Hematopoietic multipotent progenitor cell (in vitro differentiated cells): ENCODE measurements at places on chromosomes 4 and X. TPM values are rescaled to one million over a fixed set of nuclear protein-coding genes. Genes with fewer than 3 reads are reported as not detected.

- DNase-seq, result no peak
These were observed 44.0 kb downstream of the LRP2BP start for GRCh38 chr4:185351691-185352090.

- no peak for DNase-seq
These were observed 134.6 kb downstream of the ATP10D start for GRCh38 chr4:47619691-47620090.

DNA sequence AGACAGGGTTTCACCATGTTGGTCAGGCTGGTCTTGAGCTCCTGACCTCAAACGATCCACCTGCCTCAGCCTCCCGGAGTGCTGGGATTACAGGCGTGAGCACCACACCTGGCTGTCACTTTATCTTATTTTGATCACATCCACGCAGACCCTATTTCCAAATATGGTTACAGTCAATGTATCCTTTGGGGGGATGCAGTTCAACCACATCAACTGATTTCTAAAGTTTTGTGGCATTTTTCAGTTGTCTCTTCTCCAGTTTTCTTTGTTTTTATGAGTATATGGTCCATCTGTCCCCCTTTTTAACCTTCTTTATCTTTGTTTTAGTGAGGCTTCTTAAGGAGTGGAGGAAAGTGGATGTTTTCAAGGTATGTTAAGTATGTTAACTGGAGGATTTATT, 4.1 kb upstream of the HPF1 start:
- no peak for DNase-seq

The ZXDB gene
- total RNA-seq, result 15.1 TPM

The ELK1 gene
- total RNA-seq, result 25.9 TPM

The COL4A6 gene
- total RNA-seq, result not detected

DNA sequence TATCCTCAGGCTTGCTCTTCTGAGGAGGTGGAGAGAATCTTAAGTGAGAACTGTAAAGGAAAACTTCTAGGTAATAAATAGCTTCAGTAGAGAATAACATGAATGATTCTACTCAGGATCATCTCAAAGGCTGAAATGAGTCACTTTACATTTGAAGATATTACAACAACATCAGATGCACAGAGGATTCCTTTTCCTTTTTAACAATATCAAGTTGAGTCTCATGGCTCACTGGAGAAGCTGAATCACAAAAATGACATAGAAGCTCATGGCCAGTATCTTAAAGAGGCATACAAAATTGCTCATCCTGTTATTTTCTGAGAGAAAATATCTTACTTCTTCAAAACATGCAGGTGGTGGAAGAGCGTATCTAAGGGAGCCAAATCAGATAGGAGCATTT, 72.5 kb upstream of the EMCN start:
- DNase-seq, result no peak

GRCh38 chrX:110430293-110431076, 71.8 kb downstream of the RTL9 start:
- DNase-seq, result no peak

GRCh38 chr4:181676546-181676945, 566.7 kb upstream of the TENM3 start:
- DNase-seq, result no peak

The PPBP gene
- 17.8 TPM for total RNA-seq

DNA sequence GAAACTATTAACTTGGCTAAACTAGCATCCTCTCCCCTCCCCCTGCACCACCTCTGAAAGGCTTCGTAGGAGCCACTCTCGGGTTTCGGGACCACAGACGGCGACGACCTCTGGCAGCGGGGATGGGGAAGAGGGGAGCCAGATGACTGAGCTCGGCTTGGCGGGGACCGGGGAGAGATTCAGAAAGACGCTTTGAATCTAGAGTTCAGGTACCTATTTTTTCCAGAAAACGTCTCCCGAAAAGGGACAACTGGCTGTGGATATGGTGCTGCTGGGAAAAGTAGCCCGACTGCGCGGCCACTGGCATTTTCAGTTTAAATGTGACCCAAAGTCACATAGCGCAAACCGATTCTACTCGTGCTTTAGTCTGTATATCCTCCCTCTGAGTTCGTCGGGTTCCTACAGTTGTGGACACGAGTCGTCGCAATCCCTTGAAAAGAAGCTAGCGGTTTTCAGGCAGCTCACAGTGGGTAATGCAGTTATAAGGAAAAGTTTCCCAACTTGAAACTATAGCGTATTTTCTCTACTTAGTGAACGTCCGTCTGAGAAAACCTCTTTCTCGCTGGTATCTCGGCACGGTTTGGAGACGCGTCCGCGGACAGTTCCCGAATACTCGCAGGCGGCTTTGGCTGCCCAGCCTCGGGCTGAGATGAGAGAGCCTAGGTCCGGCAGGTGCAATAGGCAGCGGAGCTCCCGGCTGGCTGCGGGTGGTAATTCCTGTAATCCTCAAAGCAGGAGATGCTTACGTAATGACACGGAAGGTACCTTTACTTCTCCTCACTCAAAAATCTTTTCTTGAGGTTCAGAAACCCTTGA, 1.3 kb downstream of the PARM1 start:
- DNase-seq, result peak; percentile 34

DNA sequence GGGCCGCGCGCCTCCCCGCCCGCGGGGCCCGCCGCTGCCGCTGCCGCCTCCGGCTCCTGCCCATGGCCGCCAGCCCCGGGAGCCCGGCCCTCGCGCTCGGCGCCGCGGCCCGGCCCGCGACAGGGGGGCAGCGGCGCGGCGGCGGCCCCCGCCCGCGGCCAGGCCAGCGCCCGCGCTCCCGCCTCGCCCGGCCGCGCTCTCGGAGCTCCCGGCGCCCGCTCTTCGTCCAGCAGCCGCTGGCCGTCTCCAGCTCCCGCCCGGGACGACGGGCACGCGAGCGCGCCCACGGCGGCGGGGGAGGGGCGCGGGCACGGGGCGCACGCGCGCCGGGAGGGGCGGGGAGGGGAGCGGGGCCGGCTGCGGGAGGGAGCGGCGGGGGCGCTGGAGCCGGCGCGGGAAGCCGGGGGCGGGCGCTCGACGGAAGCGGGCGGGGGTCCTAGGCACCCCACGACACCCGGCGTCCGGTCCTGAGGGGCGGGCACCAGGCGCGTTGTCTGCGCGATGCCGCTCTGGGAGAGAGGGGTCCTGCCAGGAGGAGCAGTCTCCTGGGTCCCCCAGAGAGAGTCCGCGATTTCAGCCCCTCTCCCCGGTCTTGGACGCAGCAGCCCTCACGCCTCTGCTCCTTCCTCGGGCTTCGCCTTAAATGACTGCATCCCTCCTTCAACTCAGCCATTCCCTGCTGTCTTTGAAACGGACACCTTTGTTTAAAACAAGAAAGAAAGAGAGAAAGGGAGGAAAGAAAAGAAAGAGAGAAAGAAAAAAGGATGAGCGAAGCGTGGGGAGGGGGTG, 490 bp upstream of the PDZD4 start:
- no peak for DNase-seq

DNA sequence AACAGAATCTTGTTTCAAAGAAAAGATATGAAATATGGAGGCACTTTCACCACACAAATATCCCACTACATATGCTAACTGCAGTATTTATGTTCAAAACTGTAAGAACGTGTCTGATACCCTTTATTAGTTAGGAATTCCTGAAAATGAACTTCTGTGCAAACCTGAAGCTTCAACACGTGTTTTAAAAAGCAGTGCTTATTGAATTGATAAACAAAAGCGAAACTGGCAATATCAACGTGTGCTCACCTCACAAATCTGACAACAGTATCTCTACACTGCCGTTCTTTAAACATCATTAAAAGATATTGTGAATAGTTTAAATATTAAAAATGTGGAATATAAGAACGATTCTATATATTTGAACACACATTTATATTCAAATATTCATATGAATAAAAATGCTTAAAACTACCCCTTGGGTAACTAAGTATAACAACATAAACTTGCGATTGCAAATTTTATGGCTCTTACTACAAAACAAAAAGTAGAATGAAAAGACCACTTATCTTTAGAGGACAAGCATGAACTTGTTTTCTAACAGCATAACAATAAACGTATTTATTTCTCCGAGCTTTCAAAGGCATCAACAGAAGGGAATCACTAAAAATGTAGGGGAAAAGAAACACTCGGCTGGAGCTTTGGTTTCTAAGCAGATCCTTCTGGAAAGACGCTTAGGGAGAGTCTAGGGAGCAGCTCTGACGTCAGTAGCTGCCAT, at the start of gene LRP2BP:
Gene LRP2BP (minus strand): TSS at position 687 of the 718 bp plus-strand sequence. CDS start 17,738 bp downstream, outside the sequence.
- no peak for DNase-seq

The ANTXR2 gene
- total RNA-seq, result 45.8 TPM

DNA sequence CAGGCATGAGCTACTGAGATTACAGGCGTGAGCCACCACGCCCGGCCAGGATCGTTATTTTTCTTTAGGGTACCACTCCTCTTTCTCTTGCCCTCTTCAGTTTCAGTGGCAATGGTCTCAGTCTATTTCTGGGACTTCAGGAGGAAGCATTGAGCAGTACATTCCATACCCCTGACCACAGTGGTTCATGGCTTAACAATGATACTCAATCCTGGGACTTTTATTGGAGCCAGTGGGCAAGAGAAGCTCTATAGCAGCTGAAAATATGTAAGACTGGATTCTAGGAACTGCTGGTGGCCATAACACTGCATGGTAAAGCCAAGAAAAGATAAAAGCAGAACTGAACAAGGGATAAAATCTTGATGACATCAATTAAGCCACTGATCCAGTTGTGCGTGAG, 5.8 kb upstream of the CCNA2 start:
- DNase-seq, result no peak

GRCh38 chrX:21658746-21659145, 616 bp upstream of the KLHL34 start:
- no peak for DNase-seq

- DNase-seq, result no peak
These were observed 1.1 kb downstream of the CDKL2 start for GRCh38 chr4:75629239-75629638.

- no peak for DNase-seq
These were observed 40.1 kb downstream of the FAM241A start for GRCh38 chr4:112185334-112185733.

- DNase-seq, result no peak
These were observed 1957.0 kb upstream of the AGA start for GRCh38 chr4:179399054-179399782.

DNA sequence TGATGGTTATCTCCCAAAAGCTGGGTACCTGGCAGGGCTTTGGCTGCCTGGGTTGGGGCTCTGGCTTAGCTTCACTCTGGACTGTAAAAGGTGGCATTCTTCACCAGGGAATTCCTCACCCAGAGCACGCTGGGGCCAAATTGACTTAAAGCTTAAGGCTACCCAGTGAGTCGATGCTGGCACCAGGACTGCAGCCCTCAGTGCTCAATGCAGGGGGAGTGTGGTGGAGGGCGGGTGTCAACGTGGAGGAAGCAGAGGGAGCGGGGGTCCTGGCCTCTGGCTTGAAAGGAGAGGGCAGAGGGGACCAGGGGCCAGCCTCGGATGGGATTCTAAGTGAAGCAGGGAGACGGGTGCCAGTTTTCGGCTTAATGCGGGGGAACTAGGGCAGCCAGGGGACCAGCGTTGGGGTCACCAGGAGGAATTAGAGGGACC, 446 bp upstream of the FAM50A start:
- DNase-seq, result no peak

- DNase-seq, result no peak
These were observed 172.8 kb upstream of the APOOL start for GRCh38 chrX:84830836-84831235.

DNA sequence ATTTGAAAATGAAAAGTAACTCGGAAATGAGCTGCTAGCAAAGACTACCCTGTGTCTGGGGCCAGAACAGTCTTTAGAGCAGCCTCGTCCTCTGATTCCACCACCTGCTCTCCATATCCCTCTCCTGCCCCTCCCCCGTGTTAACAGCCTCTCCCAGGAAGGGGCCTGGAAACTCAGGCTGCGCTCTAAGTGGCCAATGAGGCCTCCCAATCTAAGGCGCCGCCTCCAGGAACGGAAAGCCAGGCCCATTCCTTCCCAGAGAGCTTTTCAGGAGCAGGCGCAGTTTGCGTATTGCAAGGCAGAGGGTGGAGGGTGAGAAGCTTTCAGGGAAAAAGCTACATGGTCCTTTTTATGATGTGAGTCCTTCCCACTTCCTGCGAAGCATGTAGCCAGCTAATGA, 31.2 kb downstream of the RS1 start:
- DNase-seq, result no peak

GRCh38 chr4:36209941-36210649, 34.2 kb downstream of the ARAP2 start:
- DNase-seq, result no peak

DNA sequence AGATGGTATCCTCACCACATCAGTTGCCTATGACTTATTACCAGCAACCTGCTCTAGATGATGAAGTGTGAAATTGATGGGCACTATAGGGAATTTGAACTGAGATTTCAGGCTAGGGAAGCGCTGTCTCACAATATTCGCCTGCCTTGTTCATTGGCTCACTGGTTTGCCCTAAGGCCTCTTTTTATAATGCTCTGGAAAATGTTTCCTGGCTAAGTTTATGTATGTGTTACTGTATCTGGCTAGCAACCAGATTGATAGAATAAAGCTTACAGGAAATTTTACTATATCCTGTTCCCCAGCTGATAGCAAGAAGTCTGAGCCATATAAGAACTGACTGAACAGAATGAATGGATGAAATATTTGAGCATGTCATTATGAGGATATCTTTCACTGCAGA, 71.6 kb downstream of the GSTCD start:
- no peak for DNase-seq

DNA sequence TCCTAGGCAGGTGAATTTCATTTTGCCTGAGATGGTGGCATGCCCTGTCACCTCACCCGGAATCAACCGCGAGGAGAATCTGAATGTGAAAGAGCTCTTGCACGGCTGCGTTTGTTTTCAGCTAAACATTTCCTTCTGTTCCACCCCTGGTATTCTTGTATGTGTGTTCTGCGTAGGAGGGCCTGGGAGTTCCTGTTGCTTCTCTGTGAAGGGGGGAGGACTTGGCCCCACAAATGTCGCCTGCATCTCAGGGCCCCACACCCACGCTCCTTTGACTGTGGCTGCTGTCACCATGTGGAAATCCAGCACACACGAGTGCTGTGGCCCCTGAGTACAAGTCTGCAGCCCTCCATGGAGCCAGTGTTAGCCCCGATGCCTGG, 45.8 kb upstream of the CLCN4 start:
- peak; percentile 24 for DNase-seq

DNA sequence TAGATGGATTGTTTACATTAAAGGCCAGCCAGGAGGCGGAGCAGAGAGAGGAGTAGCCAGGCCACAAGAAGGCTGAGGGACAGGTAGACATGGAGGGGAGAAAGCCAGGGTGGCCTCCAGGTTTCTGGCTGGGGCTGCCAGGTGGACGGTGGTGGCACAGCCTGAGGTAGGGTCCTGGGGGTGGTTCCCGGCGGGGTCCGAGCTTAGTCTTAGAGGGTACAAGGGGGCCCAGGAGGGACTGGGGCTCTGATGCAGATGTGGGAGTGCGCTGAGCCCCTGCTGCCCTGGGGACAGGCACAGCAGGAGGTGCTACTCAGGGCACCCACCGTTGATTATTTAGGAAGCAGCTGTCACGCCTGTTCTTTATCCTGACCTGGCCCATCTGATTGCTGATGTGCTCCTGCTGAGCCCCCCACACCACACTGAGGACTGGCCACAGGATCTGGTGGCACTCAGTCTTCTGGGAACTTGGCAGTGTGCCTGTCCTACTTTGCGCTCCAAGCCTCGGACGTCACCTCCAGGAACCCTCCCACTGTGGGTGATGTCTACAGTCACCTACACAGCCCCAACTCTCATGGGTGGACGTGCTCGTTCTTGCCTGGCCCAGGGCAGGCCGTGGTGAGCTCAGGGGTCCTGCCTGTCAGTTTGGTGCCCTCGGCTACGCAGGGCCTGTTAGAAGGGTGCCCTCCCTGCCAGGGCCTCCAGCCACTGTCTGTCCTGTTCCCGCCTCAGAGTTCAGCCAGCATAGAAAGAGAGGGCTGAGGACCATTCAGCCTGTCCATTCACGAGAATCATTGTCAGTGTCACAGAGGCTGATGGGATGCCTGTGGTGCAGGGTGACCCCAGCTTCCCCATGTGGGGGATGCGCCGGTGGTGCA, 12.0 kb downstream of the WFS1 start:
- DNase-seq, result no peak

The MAPK10 gene
- 0.54 TPM for total RNA-seq

The PABPC1L2B gene
- not detected for total RNA-seq

The ARX gene
- not detected for total RNA-seq
